AG09309 (cell line): ENCODE measurements at places on chromosomes 13 and 19.

DNA sequence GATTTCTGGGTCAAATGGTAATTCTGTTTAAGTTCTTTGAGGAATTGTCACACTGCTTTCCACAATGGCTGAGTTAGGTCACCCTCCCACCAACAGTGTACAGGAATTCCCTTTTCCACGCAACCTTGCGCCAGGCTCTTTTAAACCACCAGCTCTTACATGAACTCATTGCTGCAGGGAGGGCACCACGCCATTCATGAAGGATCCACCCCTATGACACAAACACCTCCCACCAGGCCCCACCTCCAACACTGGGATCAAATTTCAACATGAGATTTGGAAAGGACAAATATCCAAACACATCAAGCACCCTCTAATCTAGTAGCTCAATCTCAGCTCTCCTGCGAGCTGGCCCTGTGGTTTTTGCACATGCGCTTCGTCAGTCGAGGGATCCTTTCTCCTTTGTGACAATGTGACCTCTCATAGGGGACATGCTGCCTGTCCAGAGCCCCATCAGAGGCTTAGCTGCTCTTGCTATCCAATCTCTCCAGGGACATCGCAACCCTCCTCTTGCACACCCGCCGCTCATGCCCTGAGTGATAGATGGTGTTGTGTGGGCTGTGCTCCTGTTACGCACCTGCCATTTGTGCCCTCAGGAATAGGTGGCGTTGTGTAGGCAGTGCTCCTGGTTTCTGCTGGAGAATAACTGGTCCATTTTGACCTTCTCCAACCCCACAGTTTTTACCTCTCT is 328.0 kb downstream of the UQCRFS1 start:
- DNase-seq, result no peak

- DNase-seq, result no peak
Measured at GRCh38 chr19:14410091-14411051, 8.8 kb downstream of the DDX39A start.

DNA sequence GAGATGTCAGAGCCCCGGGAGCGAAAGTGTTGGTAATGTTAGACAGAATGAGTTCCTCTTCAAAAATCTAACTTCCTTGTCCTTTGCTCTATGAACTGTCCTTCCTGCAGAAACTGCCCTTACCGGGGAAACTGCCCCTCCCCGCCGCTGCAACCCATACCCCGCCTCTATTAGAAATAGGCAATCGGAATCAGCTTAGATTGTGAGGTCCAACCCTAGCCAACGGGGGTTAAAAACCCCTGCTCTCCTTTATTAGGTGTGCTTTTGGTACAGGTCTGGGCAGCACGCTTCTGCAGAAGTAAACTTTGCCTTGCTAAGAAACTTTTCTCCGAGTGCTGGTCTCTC is 11.5 kb upstream of the CAPNS1 start:
- DNase-seq, result no peak

GRCh38 chr19:47595944-47596343 is 13.0 kb upstream of the BICRA start:
- DNase-seq, result no peak

GRCh38 chr13:92137520-92137919 is 739.1 kb downstream of the GPC5 start:
- DNase-seq, result no peak

- no peak for DNase-seq
Measured at GRCh38 chr19:5534787-5535586, 32.8 kb downstream of the TINCR start.

GRCh38 chr19:6723108-6723618 is 2.7 kb upstream of the C3 start:
- DNase-seq, result no peak

DNA sequence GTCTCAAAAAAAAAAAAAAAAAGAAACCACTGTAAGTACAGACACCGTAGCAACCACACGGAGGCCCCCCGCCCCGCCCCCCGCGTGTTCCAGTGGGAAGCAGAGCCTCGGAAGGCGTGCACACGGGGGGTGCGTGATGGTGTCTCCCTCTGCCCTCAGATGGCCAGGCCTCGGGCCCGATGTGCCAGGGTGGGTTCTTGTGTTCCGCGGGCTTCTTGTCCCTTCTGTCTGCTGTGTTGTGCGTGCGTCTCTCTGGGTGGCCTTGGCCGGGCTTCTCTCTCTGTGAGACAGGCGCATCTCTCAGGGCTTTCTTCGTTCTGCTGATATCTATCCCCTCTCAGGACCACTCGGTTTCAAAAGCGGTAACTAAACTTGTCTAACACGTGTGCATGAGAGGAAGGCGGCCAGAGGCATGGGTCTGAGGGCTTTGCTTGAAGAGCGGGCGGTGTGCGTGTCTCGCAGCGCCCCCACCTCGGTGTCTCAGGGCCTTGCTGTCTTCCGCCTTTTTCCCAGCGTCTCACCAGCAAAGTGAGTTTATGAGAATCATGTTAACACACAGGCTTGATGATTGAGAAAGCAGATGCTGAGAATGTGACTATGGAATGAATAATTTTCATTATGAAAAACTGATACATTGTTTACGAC is 12.6 kb downstream of the ATP11A start:
- no peak for DNase-seq

DNA sequence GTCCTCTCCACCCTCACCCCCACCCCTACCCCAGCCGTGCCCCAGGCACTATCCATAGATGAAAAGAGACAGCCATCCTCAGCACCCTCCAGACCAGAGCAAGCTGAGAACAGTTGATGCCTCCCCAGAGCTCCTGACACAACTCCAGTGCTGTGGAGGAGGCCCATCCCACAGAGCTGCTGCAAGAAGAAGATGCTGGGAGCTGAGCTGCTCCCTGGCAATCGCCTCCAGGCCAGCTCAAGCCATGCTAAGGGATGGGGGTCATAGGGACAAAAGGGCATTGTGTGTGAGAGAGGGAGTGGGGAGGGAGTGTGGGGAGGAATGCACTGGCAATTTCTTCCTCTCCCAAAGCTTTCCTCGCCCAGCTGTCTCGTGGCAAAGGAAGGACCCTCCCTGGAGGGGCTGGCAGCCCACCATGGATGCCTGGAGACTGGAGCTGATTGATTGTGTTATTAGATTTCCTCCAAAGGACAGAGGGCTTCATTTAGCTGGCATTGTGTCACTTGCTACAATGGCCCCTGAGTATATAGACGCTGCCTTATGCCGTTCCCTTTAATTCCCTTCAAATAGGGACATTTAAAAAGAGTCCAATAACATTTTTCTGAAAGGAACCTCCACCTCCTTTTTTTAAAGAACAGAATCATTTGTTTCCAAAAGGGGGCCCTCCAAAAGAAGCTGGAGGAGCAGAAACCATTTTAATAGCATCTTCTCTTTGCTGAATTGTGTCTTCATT is 476.4 kb downstream of the FOXO1 start:
- DNase-seq, result no peak

DNA sequence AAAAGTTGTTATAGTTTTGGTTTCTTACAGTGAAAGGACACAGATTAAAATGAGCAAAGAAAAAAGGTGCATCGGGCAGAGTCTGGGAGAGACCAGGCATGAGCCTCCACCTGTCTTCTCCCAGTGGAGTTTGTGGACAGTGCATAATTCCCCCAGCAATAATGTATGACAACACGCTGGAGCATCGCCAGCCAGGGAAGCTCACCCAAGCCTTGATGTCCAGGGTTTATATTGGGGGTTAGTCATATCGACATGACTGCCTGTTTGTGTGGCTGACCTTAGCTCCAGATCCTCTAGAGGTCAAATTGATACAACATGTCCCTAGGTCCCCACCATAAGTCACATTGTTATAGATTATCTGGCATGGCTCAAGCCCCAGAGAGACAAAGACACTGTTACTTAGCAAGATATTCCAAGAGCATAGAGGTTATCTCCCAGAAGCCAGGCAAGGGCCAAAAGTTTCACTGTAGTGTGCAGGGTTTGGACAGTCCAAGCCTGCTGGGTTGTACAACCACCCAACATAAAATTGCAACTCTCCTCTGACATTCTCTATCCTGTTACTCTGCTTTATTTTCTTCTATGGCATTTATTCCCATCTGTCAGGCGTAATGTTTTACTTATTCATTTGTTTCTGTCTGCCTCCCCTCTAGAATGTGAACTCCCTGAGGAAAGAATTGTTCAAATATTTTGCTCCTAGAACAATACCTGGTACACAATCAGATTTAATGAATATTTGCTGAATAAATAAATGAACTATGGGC is 5.6 kb upstream of the KLK13 start:
- no peak for DNase-seq

DNA sequence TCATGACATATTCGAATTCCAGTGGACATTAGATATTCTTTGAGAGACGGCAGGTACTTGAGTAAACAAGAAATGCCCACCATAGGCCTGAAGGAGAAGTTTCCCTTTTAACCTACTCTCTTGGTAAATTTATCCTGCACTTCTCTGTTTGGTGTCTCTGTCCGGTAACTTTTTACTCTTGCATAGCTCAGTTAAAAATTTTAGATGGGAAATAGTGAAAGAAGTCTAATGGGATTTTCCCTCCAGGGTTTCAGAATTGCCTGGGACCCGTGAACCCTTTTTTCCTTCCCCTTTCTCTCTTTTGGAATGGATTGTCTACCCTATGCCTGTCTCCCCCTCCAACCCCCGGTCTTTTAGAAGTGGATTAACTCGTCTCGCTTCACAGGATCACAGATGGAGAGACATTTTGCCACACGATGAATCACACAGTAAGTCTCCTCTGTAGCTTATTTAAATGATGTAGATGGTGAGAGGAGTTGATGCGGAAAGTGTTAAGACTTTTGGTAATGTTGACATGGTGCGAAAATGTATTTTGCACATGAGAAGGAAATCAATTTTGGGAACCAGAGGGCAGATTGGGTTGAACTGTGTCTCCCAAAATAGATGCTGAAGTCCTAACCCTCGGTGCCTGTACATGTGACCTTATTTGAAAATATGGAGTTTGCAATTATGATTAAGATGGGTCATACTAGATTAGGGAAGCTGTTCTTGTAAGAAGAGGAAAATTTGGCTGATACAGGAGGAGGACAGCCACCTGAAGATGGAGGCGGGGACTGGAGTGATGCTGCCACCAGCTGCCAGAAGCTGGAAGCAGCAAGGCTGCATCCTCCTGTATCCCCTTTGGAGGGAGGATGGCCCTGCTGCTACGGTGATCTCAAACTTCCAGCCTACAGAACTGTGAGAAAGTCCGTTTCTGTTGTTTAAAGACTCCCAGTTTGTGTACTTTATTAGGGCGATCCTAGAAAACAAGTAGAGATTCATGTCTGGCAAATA is 711 bp upstream of the MIPEP start:
- no peak for DNase-seq

DNA sequence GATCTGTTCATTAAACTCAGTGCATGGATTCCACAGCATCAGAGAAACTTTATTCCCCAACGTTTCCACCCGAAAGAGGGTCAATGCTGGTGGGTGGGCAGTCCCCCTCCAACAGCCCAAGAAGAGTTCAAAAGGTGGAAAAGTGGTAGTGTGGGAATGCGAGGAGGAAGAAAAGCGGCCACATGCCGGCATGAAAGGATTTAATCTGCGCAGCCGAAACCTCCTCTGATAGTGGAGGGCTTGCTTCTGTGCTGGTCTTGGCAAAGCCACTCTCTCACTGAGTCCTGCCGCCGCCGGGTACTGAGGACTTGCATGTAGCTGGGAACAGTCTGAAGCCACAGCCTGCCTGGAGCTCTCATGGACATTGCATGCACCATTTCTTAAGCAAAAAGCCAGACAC is 136.2 kb upstream of the ZNF536 start:
- DNase-seq, result no peak

DNA sequence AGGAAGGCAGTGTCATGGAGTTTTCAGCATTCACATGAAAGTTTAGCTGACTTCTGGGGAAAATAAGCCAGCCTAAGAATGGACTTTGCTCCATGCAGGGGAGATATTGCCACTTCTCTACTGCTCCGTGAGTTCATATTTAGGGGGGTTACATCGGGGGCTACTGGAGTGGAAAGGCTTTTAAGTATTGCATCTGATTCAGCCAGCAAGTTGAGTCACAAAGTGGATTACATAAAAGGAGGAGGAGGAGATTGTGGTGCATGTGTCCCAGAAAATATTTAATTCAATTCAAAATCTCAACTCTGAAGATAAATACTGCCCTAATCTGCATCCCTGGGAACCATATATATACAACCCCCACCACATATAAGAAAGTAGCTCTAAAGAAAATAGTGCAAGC is 617.2 kb downstream of the DCT start:
- DNase-seq, result no peak

GRCh38 chr13:53032849-53033248 is 4.2 kb downstream of the OLFM4 start:
- no peak for DNase-seq

DNA sequence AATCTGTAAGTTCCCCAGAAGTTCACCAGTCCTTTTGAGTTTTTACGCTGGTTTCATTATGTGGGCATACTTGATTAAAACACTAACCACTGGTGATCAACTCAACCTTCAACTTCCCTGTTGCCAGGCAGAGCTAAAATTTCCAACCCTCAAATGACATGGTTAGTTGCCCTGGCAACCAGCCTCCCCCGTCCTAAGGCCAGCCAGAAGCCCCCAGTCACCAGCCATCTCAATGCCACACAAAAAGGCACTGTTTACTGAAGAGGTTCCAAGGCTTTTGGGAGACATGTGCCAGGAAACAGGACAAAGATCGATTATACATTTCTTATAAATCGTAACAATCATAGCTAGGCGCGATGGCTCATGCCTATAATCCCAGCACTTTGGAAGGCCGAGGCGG is 1.6 kb downstream of the ZNF649 start:
- no peak for DNase-seq

DNA sequence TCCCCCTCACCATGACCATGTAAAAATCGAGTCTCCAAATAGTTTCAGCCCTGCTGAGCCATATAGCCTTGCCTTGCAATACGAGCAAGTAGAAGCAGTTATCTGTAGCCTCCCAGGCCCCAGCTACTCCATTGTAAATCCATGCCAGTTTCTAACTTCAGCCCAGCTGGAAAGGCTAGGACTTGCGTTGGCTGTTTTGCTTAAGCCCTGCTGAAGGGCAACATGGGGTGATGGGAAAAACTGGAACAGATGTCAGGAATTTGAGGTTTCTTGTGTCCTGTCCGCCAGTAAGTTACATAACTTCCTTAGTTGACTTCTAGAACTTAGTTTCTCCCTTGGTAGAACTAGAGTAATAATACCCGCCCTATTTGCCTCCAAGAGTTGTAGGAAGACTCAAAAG is 216.0 kb upstream of the SERP2 start:
- no peak for DNase-seq

DNA sequence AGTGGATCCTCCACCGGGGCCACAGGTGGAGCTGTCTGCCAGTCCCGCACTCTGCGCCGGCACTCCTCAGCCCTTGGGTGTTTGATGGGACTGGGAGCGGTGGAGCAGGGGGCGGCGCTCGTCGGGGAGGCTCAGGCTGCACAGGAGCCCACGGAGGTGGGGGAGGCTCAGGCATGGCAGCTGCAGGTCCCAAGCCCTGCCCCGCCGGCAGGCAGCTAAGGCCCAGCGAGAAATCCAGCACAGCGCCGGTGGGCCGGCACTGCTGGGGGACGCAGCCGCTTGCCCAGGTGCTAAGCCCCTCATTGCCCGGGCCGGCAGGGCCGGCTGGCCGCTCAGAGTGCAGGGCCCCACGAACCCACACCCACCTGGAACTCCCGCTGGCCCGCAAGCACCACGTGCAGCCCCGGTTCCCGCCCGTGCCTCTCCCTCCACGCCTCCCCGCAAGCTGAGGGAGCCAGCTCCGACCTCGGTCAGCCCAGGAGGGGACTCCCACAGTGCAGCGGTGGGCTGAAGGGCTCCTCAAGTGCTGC is 286.4 kb downstream of the RBM26 start:
- no peak for DNase-seq
